Activated T-helper 1 cell treated with anti-CD3 and anti-CD28 coated beads, Interleukin-2, amount 50 U/mL, for 16 hours (primary cell): ENCODE measurements at places on chromosomes 4 and X.

DNA sequence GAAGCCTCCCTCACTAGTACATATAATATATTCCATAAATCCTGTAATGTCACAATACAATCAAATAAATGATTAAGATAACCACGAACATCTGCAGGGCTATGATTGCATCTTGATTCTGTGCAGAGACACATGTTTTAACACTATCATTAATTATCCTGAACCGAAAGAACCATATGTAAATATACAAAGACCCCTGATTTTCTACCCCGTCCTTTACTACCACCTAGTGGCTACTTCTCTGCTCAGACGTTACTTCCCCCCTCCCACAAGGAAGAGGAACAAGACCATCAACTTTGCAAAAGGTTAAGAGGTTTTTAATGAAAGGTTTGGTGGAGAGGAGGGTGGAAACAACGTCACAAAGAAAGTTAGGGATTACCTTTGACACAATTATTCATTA lies 134.0 kb downstream of the COL4A6 start:
- DNase-seq, result no peak

GRCh38 chr4:151905197-151905596 lies 144.4 kb upstream of the GATB start:
- no peak for DNase-seq

GRCh38 chr4:3346146-3346545 lies 53.3 kb downstream of the RGS12 start:
- DNase-seq, result no peak

DNA sequence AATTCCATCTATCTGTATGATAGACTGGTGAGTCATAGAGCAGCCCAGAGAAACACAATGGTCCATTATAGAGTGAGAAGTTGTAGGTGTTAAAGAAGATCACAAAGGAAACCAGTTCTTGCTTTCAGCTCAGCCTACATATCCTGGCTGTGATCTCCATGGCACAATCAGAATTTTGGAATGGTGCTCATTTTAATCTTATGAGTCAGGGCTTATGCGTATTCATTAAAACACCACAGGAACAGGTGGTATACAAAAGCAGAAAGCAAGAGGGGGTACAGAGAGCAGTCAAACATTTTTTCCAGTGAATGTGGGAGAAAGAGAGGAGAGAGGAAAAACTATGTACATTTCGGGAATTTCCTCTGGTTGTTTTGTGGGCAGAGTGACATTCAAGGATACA lies 126.9 kb downstream of the MFAP3L start:
- DNase-seq, result no peak

GRCh38 chr4:112765317-112765974 lies 128.5 kb downstream of the LARP7 start:
- no peak for DNase-seq

- no peak for DNase-seq
Measured at GRCh38 chr4:7650606-7651385, 216.1 kb upstream of the PSAPL1 start.

DNA sequence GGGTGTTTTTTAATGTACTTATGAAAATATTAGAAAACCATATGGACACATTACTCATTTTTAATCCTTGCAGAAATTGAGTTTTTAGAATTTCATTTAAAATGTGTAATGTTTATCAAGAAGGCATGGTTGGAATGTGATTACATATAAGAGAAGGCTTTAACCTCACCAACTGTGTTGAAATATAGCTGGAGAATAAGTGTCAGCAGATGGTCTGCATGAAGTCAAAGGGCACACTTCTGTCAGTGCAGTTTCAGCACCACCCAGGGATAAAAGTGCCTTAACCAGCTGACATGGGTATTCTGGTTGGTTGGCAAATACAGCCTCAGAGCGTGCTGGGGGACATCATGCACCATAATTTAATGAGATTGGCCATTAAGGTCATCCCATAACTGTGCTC lies 21.2 kb upstream of the ANTXR2 start:
- no peak for DNase-seq

GRCh38 chr4:186148336-186148975 lies 42.9 kb upstream of the CYP4V2 start:
- no peak for DNase-seq

DNA sequence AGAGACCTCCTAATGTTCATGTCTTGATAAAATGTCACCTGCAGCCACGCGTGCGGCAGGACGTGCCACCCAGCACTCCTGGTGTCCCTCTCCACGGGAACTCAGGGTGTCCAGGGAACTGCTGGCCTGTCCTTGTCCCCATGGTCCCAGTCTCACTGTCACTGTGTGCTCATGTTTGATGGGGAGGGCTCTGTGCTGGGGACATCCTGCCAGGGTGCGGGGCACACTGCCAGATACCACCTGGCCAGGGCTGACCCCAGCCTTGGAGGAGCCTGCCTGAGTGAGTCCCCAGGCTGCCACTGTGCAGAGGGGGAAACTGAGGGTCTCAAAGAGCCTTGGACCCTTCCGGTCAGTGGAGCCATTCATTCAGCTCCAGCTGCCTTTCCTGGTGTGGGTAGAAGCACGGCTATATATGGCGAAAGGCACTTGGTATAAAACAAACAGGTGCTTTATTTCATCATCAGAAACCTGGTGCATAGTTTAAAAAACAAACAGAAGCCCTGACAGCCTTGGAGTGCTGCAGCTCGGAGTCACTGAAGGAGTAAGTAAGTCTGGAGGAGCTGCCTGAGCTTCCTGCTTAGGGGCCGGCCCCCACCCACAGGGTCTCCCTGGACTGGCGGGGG lies 33.0 kb downstream of the NOP14 start:
- DNase-seq, result no peak

- no peak for DNase-seq
Measured at GRCh38 chr4:6154875-6155274, 45.5 kb downstream of the JAKMIP1 start.

- no peak for DNase-seq
Measured at GRCh38 chrX:126824338-126825007, 4.9 kb downstream of the PRR32 start.

GRCh38 chr4:144666539-144667175 lies 20.7 kb downstream of the HHIP start:
- DNase-seq, result no peak

DNA sequence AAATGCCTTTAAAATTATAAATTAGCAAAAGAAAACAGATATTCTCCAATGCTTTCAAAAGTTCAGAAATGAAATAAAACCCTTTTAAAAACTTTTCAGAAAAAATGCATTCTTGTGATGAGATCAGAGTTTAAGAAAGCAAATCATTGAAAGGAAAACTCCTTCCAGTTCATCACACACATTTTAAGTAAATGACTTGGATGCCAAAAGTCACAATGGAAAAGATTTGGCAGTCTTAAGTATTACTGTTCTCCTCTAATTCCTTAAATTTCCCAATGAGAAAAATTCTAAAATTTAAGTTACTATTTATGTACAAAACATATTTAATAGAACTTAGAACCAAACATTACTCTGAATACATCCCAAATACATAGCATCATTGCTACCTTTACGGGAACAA lies 21.1 kb downstream of the HOPX start:
- no peak for DNase-seq

GRCh38 chrX:63434206-63434605 lies 83.1 kb upstream of the SPIN4 start:
- no peak for DNase-seq

- DNase-seq, result no peak
Measured at GRCh38 chr4:98245226-98245625, 16.0 kb upstream of the RAP1GDS1 start.

- no peak for DNase-seq
Measured at GRCh38 chr4:80576796-80577195, 241.3 kb downstream of the CFAP299 start.

- no peak for DNase-seq
Measured at GRCh38 chr4:629636-629914, 4.2 kb downstream of the PDE6B start.

GRCh38 chr4:55561889-55562288 lies 15.2 kb upstream of the CLOCK start:
- DNase-seq, result no peak

DNA sequence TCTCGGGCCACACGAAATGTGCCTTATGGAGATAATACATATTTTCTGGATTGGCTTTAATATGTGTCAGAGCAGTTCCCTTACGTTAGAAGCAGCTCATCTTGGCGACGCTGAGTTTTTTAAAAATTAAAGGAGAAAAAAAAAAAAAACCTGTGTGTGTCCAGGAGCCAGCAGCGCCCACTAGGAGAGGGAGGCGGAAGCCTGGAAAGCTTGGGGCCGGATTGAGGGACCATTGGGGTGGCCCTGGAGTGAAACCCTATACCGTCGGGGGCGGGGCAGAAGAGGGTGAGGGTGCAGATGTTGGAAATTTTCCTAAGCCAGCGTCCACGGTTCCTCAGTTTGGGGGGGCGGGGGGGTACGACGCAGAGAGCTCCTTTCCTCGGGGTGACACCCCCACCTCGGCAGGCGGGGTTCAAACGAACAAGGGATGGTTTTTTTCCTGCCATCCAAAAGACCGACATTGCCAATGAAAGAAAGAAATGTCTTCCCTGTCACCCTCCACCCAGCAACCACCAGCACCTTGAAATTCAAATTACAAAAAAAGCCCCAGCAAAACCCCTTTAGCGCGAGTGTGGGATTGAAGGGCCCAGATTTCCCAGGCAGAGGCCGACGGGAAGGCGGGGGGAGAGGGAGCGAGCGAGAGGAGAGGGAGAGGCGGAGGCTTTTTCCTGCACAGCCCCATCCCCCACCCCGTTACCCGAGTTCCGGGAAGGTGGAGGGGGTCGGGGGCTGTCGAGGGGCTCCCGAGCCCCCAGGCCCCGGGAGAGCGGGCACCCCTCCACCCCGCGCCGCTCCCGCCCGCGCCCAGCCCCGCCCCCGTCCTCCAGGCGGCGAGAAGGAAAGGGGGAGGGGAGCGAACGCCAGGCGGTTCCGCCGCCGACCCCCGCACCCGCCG lies 859 bp downstream of the SMARCA1 start:
- DNase-seq, result no peak

DNA sequence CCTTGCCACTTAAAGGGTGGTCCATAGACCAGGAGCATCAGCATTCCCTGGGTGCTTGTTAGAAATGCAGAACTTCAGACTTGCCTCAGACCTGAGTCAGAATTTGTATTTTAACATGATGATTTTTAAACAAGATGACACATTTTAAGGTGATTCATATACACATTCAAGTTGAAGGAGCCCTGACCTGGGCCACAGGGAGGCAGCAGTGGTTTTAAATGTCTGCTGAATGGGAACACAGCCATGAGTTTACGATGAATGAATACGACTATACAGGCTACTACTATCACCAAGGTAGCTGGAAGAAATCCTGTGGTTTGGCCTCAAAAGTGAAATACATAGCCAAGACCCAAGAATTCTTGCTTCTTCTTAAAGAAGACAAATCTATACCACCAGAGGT lies 2.9 kb downstream of the HDAC8 start:
- no peak for DNase-seq

DNA sequence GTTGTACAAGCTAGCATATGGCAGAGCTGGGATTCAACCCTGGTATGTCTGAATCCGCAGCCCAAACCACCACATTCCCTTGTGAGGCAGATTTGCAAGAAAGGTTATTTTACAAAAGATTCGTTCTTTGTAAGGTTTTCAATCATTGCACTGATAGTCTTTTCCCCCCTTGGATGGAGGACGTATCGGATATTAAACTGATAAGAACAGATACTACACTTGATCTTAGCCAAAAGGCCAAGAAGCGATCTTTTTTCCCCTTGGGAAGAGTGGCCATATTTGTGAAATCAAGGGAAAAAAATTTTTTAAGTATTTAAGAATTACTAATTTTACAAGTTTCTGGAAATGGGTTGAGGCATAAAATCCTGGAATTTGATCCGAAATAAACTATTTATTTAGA lies 34.4 kb upstream of the MSMO1 start:
- no peak for DNase-seq

- no peak for DNase-seq
Measured at GRCh38 chrX:110671068-110671803, 124.4 kb downstream of the CHRDL1 start.
